ENCODE measurements at places on chromosomes 7 and 10.

DNA sequence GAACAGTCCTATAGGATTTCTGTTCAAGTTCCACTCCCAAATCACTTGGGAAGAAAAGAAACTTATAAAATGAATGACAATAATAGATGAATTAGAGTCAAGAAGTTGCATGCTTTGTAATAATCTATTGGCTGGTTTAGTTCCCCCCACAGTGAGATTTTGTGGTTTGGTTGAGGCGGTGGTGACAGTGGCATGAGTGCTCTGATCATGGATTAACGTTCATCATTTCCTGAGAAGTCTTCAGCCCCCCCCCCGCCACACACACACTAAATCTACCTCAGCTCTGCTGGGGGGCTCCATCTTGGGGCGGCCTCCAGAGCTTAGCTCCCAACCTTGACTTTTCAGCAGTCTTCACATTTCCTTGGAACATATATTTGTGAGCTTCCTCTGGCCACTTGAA lies 121.7 kb downstream of the ABCA13 start:
- no peak for DNase-seq

DNA sequence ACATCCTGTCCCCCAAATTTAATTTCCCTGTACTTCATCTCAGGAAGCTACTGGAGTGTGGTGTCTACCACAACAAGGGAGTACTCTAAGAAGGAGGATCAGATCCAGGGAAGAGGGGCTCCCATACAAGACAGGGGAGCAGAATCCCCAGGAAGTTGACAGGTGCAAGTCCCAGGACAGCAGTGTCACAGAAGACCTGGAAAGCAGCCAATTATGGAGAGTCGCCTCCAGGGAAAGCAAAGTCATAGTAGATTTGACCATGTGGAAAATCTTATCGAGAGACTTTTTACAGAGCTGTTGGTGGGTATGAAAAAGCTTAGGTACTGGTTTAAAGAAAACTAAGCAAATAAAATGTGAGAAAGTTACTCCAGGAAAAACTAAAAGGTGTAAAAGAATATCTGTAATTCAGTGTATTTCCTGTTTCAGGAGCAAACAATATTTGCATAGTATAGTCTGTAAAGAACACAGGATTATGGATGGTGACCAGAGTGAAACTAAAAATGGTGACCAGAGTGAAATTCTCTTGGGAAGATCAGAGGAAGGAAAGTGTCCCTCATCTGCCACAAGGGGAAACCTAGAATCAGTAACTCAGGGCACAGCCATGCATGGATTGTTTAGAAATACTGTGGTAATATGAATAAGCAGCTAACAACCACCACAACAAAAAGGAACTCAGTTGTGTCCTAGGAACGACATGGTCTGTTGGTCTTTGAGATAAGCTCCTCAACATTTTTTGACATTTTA lies 44.5 kb downstream of the LANCL2 start:
- DNase-seq = no peak

- DNase-seq = no peak
These were observed 22.2 kb downstream of the ZNF467 start for GRCh38 chr7:149751043-149751775.

DNA sequence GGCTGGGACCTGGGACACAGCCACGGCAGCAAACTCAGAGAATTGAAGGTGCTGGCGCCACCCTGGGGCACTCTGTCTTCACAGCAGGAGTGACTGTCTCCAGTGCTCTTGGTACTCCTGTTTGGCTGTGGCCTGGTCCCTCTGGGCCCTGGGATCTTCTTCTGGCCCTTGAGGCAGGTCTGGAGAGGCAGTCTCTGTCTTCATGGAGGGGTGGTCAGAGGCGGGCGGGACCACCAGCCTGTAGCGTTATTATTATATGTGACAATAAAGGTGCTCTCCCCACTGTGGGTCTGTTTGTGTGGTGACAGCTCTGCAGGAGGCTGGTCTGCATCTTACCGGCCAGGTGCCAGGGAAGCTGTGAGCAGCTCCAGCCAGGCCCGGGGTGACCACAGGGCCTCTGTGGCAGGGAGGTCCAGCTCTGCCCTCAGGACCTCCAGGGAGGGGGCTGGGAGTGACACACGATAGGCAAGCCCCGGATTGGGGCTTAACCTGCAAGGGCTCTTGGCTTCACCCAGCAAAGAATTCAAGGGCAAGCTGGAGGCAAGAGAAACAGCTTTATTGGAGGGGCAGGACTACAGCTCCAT lies 70.3 kb downstream of the MYL10 start:
- no peak for DNase-seq

- DNase-seq = no peak
These were observed 19.4 kb downstream of the SPOCK2 start for GRCh38 chr10:72068901-72069446.

DNA sequence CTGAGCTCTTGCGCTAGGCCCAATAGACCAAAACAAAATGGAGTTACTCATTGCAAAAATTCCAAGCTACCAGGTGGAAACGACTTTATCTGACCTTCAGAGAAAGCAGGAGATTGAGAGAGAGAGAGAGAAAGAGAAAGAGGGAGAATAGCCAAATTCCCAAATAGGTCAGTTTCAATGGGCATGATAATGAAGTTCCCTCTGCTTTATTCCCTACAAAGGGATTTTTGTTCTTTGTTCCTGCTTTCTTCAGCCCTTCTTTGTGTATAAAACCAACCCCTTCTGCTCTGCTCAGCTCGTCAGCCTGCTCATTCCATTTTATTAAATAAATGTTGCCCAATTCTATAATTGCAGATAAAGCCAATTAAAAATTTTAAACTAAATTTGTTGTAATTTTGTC lies 45.0 kb upstream of the GPR37 start:
- no peak for DNase-seq

GRCh38 chr10:94194256-94194655 lies 168.5 kb downstream of the NOC3L start:
- DNase-seq = no peak

DNA sequence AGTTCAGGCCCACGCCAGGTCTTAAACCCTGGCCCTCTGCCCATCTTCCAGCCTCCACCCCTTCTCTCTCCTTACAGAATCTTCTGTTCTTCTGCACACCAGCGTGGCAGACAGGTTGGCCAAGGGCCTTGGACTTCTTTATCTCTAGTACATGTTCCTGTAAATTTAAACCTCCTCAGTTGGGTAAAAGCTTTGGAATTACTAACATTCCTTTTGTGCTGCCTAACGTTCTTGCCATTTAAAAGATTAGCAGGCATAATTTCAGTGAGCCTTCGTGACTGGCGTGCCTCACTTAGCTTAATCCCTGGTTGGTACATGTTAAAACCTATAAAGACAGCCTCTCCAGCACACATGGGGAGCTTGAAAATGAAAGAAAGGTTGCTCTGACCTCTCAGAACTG lies 192.2 kb downstream of the CUX1 start:
- DNase-seq = no peak

- peak; percentile 76 for DNase-seq
These were observed 70.0 kb downstream of the ARL4A start for GRCh38 chr7:12757443-12757842.

DNA sequence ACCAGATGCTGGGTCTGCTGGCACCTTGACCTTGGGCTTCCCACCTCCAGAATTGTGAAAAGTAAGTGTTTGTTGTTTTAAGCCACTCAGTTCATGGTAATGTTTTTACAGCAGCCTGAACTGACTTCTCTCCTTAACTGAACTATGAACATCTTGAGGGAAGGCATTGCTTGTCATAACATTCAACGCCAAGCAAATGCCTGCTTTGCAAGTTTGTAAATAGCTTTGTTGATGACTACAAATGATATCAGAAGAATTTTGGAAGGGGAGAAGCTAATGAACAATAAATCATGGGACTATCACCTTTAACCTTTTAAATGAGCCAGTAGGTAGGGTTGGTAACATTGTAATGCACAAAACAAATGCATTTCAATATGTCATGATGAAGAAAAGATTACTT lies 402.4 kb upstream of the ADARB2 start:
- DNase-seq = no peak
